EL (cell line): ENCODE measurements at places on chromosomes 12 and 14.

- DNase-seq: peak; percentile 86
These were observed 479.1 kb downstream of the ATP23 start for GRCh38 chr12:58420503-58420902.

DNA sequence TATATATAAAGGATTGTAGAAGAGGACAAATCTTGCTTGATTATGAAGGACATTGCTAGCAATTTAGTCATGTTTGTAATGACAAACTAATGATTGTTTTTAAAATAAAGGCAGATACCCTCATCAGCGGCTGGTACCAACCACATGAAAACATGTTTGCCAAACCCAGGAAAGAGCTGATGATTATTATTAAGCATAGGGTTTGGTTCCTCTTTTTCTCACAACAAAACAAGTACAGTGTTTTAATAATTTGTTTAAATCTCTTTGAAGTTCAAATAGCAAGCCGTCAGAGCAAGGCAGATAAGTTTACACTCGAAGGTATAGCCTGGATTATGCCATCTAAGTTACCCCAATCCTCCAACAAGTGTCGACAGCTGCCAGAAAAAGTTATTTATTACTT, 5.3 kb upstream of the SINHCAF start:
- DNase-seq: no peak

DNA sequence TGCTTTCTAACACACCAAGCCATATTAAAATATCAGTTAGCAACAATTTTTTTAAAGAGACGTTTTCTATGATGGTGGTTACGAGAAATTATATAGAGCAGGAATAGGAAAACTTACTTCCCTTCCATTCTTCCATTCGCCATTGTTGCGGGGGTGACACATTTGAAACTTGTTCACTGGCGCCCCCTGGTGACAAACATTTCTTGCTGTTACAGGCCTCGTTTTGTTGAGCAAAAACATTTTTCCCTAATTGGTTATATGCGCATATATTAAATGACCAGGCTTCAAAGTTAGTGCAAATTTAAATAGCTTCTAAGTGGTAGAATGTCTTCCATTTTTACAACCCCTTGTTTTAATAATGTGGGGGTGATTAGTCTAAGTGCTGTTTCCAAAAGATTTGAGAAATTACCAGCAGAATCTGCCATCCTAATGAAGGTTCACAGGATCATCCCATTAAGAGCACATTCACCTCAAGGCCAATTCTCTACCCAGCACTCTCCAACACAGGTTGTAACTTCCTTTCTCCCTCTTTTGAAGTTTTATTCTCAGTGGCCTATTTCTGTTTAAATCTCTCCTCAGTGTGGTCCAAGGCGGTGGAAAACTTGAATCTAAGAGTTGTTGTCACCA, 1124.7 kb downstream of the FLRT2 start:
- DNase-seq: peak; percentile 45

GRCh38 chr12:130880411-130880885, 8.6 kb downstream of the RAN start:
- DNase-seq: no peak

DNA sequence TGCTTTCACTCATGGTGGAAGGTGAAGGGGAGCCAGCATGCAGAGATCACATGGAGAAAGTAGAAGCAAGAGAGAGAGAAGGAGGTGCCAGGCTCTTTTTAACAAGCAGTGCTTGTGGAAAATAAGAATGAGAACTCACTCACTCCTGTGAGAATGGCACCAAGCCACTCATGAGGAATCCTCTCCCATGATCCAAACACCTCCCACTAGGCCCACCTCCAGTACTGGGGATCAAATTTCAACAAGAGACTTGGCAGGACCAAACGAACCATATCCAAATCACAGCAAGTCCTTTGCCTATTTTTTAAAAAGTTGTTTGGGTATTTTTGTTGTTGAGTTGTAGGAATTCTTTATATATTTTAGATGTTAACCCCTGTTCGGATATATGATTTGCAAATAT, 245.9 kb upstream of the ARID2 start:
- no peak for DNase-seq

- DNase-seq: no peak
These were observed 900.9 kb downstream of the FLRT2 start for GRCh38 chr14:86430853-86431252.

DNA sequence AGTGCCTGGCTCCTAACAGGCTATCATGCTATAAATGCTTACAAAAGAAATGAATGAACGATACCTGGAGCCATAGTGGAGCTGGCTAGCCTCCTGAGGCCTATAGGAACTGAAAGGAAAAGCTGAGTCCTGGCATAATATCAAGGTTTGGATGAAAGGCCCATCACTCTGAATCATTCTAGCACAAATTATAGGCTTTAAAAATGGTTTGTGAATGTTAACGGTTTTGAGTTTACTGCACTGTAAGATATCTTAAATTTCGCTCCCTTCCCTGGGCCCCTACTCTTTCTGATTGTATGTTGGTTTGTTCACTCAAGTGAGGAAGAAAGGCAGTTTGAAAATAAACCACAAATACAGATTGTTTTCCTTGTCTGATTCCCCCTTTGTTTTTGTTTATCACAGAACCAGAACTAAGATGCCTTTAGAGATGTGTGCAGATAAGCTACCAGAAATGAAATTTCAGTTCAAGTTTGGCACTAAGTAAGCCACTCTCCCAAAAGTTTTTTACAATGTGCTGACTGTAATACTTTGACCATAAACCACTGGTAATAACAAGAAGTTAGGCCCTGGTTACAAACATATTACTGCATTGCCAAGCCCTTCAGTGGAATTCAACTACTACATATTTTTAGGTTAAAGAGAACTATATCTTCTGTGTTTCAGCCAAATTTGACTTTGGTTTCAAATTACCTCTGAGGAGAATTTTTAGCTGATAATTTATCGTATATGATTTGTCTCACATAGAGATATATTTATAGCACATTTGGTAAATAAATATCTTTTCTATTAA, 89.5 kb downstream of the ALX1 start:
- no peak for DNase-seq

DNA sequence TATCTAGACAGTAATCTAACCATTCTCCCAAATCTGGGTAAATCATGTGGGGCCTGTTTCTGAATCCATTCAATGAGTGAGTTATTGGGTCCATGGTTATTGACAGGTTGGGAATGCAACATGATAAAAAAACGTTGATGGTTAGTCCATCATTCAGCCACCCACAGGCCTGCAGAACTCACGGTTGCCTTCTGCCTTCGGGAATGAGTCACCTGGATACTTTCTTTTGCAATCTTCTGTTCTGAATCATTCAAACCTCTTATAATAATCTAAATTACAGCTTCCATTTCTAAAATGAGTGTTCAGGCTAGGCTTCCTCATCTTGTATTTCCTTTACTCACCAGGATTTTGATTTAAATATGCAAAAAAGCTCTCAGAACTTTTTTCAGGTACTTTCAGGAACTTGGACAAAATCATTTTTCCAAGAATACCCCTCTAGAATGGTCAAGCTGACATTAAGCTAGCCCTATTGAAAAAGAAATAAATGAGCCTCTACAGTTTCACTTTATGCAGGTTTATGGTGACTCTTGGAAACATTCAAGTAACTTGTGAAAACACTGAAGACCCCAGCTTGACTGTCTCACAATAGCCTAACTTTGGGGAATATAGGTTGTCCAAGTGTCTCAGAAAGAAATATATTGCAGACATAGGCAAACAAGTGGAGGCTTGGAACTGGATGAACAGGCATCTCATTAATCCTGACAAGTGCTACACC, 94.4 kb downstream of the KCNK10 start:
- DNase-seq: no peak

DNA sequence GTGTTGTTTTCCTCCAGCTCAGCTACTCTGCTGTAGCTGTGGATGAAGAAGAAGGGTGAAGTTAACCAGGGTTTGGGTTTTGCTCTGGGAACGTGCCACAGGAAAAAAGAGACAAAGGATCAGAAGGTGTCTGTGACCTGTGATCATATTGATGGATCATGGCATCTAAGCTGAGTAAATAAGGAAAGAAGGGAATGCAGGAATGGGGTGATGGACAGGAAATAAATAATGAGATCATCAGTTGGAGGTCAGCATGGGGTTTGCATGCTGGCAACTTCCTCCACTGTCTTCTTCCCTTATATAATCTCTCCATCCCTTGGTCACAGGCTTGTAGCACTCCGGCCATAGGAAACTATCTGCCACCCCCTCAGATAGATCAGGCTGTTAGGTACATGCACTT, 430.3 kb upstream of the PDE3A start:
- DNase-seq: peak; percentile 15

DNA sequence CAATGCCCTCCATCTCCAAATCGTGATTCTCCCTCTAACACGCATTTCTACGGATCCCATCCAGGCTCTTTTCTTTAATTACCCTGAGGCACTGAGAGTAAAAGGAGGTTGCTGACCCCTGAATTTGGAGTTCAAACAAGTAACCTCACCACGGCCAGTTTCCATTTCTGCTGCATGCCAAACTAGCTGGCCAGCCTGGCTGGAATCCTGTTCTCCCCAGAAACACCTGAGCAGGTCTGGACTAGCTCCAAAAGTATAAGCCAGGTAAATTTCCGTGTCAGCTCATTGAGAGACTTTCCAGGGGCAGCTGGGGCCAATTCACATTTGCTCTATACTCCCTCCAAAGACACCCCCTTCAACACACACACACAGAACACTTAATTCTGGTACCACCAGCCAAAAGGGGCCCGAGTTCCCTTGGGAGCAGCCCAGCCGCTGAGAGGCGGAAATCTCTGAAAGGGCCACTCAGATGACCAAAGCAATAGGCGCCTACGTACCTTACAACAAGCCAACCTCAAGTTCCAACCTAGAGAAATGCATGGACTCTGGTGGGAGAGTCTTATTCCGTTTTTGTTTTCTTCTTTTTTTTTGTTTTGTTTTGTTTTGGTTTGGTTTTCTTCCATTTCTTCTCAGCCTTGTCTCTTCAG, 131.4 kb downstream of the NDUFA12 start:
- DNase-seq: no peak

GRCh38 chr12:25743679-25744215, 190.7 kb upstream of the LMNTD1 start:
- DNase-seq: no peak

DNA sequence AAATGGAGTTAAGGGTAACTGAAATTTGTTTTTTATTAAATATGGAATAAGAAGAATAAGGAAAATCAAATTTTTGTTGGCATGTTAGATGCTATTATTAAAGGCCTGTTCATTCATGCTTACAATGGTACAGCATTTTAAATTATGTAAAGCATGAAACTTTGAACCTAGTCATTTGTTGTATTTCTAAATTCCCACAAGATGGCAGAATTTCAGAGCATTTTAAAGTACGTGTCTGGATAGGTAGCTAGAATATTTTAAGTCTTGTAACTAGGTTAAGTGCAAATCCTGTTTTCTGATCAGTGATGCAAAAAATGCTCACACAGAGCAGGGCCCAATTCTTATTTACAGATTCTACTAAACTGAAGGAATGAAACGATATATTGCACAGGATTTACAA, 585.6 kb upstream of the MIS18BP1 start:
- no peak for DNase-seq

DNA sequence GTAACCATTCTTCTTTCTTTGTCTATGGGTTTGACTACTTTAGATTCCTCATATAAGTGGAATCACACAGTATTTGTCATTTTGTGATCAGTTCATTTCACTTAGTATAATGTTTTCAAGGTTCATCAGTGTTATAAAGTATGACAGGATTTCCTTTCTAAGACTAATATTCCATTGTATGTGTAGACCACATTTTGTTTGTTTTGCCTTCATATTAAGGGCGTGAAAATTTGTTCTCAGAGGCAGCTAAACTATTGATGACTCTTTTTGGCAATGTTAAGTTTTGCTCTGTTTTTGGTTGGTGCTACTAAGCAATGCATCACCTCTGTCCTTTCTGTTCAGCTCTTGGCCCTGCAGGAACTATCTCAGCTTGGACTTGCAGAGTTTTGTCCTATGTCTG, 1.7 kb upstream of the KLRG1 start:
- no peak for DNase-seq

DNA sequence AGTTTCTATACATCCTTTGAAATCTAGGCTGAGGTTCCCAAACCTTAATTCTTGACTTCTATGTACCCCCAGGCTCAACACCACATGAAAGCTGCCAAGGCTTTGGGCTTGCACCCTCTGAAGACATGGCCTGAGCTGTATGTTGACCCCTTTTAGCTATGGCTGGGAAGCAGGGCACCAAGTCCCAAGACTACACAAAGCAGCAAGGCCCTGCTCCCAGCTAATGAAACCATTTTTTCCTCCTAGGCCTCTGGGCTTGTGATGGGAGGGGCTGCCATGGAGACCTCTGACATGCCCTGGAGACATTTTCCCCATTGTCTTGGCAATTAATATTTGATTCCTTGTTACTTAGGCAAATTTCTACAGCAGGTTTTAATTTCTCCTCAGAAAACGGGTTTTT, 207.0 kb downstream of the ADAMTS20 start:
- no peak for DNase-seq

GRCh38 chr14:100283984-100284881, 22.0 kb downstream of the SLC25A29 start:
- DNase-seq: no peak

DNA sequence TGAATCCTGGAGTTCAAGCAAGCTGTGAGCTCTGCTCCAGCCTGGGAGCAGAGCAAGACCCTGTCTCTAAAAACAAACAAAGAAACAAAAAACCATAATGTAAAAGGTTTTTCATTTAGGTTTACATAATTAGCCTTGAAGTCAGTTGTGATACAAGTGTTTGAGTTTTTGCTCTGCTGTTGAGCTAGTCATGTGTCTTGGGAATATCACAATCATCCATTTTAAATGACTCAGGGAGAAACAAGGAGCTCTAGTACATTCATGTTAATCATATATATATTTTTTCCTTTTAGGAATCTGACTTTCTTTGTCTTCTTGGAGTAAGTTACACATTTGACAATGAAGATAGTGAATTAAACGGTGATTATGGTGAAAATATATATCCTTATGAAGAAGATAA, 12.9 kb downstream of the MIA2 start:
- DNase-seq: no peak

GRCh38 chr12:79448816-79449215, 241.9 kb downstream of the PAWR start:
- no peak for DNase-seq

DNA sequence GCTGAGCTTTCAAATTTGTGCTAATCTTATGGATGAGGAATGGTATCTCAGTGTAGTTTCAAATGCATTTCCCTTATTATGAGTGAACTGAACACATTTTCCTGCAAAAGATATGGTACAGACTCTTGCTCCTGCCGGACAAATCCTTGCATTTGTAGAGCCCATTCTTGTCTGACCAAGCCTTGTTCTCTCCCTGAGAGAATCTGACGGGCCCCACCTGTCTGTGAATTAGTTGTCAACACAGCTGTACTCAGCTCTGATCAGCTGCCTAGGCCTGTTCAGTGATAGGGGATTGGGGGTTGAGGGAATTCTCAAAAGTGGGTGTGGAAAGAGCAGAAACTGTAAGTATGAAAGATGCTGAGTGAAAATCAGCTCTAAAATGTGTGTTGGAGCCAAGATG, 42.8 kb upstream of the SCN8A start:
- DNase-seq: no peak

- DNase-seq: no peak
These were observed 141.9 kb downstream of the C12orf42 start for GRCh38 chr12:103353913-103354312.
